ENCODE measurements at places on chromosomes 3 and 15. TPM values are rescaled to one million over a fixed set of nuclear protein-coding genes. Genes with fewer than 3 reads are reported as not detected.

Gene AMIGO3
- total RNA-seq, result not detected

Gene NPAP1
- 0.13 TPM for total RNA-seq

Gene LRRC15
- 0.05 TPM for total RNA-seq

Gene SEMA6D
- total RNA-seq, result 322 TPM

Gene NDN
- 65.3 TPM for total RNA-seq

GRCh38 chr15:80160570-80161156, 7.9 kb downstream of the FAH start:
- ATAC-seq, result peak; percentile 80

DNA sequence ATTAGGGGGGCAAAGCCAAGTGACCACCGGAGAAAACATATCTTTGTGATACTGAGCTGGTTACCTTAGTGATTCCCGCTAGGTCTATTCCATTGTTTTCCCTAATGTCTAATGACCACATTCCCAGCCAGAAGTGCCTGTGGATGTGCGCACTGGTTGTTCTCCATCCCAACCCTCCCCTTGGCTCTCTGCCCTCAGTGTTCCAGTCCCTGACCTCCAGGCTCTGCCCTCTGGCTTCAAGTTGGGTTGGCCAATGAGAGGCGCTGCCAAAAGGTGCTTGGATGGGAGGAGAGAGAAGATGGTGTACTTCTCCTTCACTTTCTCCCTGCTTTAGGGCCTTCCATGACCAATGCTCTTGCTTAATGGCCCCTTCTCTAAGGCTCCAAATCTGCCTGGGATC, 2.4 kb downstream of the COLQ start:
- no peak for ATAC-seq

DNA sequence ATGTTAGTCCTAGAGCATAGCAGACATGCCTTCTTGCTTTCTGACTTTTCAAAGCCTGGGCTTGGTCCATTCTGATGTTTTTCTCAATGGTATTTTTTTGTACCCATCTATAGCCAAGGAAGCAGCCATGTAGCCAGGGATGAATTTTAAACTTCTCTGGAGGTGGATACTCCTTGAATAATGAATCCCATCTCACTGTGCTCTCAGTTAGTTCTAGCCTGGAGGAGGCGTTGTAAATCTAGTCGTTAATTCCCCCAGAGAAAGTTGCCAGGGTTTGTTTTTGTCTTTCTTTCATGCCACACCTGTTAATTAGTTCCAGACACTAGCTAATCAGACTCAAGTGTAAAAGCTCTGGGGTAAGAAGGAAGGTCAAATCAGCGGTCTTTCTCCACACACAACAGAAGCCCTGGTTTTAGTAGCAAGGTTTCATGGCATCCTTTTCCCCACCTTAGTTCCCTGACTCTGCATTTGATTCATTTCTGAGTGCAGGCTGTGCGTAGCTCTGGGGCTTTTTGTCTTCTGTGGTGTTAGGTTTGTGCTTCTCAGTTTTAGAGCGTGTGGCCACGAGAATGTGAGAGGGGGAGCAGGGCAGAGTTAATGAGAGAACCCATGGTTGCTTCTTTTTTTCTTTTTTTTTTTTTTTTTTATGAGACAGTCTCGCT, 19.7 kb downstream of the PTPRG start:
- ATAC-seq, result no peak

- no peak for ATAC-seq
These were observed 25.5 kb downstream of the SEC62 start for GRCh38 chr3:169992156-169992555.

GRCh38 chr3:142973217-142974009, 9.9 kb upstream of the PAQR9 start:
- ATAC-seq, result no peak

DNA sequence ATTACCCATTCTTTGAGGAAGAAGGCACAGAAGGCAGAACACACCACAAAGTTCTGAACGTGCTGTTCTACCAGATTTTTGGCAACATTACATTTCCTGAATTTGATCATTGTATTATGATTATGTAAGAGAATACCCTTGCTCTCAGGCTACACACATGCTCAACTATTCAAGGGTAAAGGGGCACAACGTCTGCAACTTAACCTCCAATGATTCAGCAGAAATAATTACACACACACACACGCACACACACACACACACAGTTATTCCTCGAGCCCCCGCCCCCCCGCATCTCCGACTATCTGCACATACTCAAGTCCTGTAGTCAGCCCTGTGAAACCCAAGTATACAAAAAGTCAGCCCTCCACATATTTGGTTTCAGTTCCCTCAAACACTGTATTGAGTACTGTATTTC, 26.8 kb downstream of the RPN1 start:
- ATAC-seq, result no peak

DNA sequence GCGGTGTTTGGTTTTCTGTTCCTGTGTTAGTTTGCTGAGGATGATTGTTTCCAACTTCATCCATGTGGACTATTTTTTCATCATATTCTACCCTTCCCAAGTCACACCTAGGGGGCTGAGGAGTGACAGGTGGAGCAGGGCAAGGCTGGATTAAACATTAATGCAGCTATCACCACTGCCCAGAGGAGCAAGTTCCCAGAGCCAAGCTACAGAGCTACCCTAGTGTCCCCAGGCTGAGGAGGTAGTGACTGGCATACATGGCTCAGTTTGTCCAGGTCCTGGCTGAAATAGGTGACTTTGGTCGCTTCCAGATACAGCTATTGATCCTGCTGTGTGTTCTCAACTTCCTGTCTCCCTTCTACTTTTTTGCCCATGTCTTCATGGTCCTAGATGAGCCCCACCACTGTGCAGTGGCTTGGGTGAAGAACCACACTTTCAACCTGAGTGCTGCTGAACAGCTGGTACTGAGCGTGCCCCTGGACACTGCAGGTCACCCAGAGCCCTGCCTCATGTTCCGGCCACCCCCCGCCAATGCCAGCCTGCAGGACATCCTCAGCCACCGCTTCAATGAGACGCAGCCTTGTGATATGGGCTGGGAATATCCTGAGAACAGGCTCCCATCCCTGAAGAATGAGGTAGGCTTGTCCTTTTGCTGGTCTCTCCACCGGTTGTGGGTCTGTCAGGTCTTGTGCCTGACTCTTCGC, at the start of gene SLC22A13:
SLC22A13 (plus strand) TSS at position 209 of the 704 bp plus-strand sequence; CDS start at position 258, 49 bp downstream.
- no peak for ATAC-seq

DNA sequence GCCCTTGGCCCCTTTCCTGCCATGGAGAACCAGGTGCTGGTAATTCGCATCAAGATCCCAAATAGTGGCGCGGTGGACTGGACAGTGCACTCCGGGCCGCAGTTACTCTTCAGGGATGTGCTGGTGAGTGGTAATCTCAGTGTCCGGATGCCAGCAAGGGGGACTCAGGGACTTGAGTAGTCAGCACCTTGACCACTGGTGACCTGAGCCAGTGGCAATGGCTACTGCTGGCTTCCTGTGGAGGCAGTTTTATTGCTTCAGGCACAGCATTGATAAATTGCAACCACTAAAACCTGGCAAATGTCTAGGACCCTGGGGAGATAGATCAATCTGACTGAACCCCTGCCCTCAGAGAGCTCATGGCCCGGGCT, 830 bp downstream of the MAP2K5 start:
- no peak for ATAC-seq

- ATAC-seq, result no peak
These were observed 7.2 kb downstream of the SH3BP5 start for GRCh38 chr3:15325228-15325627.

Measured in motor neuron (in vitro differentiated cells).